ENCODE measurements at places on chromosomes 2 and 18.

- no peak for DNase-seq
Observed at GRCh38 chr18:28768791-28769768, 592.1 kb upstream of the CDH2 start.

DNA sequence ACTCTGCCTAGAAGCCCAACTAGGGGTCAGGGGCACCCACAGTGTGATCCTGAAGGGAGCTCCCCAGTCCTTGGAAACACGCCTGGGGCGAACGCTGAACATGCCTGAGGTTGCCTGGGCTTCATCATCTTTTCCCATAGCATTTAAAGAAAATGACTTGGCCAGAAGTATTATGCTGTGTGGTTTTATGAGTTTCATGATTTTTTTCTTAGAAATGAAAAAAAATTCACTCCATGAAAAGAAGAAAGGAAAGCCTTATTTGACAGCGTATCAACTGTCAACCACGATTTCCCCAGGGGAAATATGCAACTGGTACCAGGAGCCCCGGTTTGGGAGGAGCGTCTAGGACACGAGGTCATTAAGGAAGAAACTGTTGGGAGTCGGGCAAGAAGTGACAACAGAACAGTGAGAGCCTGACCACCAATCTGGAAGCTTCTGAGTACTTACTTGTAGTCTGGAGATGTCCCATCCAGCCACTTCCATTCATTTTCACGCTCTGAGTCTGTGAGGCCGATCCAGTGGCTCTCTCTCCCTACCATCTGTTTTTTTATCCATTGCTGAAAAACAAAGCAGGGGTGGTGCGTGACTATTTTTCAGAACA, 63.5 kb upstream of the THOC1 start:
- DNase-seq = no peak

DNA sequence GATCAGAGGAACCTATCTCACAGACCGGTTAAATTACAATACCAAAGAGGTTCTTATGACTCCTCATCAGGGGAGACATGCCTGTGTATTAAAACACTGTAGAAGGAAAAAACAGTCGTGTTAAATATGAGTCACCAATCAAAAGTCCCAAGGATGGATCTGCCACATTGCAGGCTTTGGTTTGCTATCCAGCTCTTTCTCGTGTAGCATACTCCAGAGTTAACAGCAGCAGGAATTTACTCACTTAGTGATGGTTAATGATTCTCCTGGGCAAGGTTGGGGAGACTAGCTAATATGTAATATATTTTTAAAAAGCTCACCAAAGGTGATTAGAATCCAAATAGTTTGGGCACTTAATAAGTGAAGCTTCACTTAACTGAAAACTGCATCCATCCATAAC, 109.7 kb downstream of the MBD5 start:
- DNase-seq = no peak

GRCh38 chr2:100832885-100833284, 12.9 kb downstream of the NPAS2 start:
- DNase-seq = no peak

DNA sequence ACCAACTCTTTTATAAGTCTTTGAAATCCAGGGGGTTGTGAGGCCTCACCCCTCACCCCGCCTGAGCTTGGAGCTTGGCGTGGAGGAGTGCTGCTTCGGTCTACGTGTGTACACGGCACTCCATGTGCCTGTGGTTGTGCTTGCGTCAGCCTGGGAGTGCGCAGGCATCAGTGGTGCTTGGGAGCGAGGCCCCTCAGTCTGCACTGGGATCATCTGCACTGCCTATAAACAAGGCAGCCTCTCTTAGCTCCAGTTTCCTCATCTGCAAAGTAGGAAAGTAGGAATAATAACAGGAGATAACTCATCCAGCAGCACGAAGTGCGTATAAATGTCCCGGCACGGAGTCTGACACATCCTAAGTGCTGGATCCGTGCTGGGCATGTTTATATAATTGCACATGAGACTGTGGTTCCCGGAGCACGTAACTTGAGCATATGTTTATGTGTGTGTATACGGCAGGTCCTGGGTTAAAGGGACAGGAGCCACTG, 1.2 kb downstream of the GYPC start:
- DNase-seq = no peak

DNA sequence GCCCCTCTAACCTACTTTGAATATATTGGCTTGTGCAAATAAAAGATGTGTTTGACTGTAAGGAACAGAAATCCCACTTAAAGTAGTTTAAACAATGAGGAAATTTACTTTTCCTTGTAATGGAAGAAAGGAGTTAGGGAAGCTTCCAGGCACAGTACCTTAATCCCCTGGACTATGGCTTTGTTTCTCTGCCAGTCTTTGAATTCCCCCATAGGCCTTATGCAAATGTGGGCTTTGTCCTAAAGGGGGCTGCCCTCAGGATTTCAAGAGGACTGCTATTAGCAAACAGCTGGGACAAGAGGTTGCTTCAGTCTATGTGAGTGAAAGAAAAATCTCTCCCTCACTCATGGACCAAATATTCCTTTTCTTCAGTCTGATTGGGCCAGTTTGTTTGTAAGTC, 255.1 kb upstream of the THSD7B start:
- no peak for DNase-seq

GRCh38 chr2:33291278-33292013, 185.0 kb upstream of the RASGRP3 start:
- no peak for DNase-seq

GRCh38 chr2:47173986-47174732, 19.1 kb upstream of the STPG4 start:
- no peak for DNase-seq

DNA sequence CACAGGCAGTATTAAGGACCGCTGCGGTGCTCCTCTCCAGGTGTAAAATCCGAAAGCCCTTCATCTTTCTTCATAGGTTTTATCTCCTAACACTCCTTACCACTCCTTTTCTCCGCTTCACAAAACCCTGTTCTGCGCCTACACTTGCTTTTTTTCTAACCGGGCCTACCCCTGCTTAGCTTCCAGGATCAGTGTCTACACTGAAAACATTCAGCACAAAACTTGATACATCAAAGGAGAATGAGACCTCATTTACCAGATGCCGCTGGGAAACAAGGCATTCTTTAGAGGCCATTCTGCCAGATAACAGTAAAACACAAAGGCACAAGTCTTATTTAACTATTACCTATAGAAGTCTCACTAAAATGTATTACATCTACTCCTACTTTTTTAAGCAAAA, 13.1 kb downstream of the CHST10 start:
- DNase-seq = no peak

DNA sequence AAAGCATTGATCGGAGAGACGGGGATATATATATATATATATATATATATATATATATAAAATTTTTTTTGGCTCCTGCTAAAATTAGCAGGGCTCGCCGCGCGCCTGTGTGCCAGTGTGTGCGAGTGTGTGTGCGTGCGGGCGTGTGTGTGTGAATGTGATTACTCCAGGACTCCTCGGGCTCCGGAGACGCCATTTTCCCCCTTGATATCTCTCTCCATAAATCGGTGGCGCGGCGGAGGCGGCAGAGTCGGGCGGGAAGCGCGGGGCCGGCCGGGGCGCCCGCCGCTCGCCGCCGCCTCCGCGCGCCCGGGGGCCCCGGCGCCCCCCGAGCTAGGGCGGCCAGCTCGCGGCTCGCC, 795 bp upstream of the SETBP1 start:
- DNase-seq = no peak

DNA sequence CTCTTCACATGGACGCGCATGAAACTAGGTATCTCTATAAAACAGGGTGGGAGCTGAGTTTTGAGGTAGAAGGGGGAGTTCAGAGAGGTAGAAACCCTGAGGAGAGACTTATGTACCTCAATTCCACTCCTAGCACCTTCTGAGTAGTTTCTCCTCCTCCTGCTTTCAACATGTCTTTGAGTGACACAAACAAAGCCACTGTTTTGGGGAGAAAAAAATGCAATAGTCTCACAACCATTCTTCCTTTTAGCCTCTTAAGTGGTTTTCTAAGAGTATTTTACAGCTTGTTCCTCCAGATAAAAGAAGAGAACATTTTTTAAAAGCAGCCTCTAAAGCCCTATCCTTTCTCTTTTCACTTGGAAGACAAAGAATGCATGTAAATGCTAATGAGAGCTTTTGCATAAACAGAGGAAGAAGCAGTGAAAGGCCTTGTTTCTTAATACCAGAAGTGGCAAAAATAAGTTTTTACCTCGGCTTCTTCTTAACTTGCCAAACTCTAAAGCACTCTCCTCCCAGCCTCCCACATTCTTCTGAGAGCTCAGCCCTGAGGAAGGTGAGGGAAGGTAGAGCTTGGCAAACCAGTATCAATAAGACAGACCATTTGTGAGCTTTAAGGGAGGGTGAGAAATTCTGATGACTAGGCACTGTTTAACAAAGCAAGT, 1304.4 kb upstream of the ACVR2A start:
- no peak for DNase-seq

DNA sequence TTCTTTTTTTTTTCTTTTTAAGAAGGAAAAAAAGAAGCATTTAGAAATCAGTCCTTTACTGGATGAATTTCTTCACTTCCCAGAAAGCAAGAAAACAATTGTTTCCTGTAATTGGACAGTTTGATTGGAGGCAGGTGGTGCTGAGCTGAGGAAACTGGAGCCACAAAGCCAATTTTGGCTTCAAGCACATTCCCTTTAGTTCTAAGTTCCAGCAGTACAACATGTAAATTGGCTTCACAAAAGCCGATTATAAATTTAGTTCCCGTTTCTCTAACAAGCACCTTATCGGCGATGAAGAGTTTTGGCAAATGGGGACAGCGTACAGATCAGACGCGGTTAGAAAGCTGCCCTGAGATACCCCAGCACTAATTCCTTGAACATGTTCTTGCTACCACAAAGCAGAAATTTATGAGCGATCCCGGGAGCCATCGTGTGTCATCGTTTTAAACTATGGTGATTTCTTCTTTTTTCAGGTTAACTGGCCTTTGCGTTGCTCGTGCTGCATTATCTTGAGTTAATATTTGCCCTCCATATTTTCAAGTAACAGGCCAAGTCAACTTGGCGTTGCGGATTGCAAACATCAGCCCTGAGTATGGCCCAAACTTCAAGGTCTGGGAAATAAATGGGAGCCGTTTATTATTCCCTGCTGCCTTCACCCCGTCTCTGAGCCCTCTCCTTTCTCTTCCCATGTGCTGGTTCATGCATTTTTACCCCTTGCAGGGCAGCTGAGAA, 190.4 kb upstream of the ID2 start:
- DNase-seq = no peak

DNA sequence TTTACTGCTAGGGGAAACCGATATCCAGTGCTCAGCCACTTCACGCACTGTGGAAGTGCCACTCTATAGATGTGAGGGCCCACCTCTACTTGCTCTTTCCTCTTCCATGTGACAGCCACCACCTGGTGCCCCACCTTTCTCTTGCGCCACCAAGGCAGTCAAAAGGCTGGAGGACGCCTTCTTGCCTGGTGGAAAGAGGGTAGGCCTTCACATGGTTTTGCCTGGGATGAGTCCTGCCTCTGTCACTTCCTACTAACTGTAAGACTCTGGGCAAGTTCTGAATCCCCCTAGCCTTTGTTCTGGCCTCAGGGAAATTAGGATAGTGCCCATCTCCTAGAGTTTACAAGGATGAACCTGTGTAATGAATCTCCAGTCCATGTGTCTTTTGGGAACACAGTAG, 66.1 kb upstream of the ODC1 start:
- no peak for DNase-seq

- no peak for DNase-seq
Observed at GRCh38 chr2:15935675-15936074, 4.7 kb upstream of the MYCN start.

DNA sequence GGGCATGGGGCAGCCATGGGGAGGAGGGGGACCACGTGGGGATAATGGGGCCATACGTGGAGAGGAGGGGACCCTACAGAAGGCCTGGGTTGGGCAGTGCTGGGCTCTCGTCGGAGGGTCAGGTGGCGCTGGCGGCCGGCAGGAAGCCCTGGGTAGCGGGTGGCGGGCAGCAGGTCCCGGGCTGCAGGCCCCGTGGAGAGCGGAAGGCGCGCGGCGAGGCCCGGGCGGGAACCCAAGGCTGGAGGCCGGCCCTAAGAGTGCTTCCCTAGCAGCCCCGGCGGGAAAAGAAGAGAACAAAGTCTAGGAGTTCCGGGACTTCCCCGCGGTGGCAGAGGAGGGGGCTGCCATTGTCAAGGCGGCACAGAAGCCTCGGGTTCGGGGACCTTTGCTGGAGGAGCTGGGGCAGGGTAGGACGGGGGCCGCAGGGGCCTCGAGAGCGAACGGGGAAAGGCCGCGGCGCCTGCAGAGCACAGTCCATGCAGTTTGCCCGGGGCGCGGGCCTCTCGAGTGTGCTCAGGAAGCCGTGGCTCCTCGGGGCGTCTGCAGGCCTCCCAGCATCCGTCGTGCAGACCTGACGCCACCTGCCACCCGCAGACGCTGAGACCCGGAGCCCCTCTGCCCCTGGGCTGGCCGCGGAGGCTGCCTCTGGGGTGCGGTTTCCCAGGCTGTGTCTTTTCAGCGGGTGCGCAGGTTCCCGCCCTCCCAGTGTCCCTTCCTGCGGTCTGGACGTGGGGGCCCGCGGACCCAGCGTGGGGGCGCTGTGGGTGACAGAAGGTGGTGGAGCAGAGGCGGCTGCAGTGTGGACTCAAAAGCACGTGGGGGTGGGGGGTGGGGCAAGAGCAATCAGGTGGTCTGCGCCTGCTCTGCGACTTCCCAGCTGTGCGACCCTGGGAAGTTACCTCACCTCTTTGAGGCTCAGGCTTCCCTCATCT, 19.4 kb upstream of the NCL start:
- DNase-seq = no peak

GRCh38 chr2:62465741-62466502, 40.1 kb downstream of the TMEM17 start:
- no peak for DNase-seq

GRCh38 chr2:137980459-137980858, 16.2 kb downstream of the HNMT start:
- DNase-seq = no peak

- DNase-seq = peak; percentile 76
Observed at GRCh38 chr18:8662560-8663255, 42.6 kb upstream of the MTCL1 start.

- DNase-seq = no peak
Observed at GRCh38 chr18:79788734-79789085, 9.0 kb upstream of the KCNG2 start.

All from osteocyte (in vitro differentiated cells).